LHCN-M2 (cell line): ENCODE measurements at places on chromosomes 2 and 18.

DNA sequence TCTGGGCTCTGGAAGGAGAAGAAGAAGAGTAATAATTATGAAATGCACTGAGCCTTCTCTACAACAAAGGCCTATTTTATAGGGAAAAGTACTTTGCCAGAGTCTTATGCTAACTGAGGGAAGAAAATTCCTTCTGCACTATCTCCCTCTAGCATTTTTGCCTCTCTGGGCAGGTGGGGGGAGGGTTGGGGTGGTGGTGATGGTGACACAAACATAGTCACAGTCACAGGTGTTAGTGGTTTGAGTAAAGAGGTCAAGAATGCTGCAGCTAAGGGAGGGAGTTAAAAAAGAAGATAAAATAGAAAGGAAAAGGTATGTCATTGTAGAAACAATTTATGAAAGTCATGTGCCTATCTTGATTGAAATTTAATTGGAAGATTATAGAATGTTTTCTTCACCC lies 140.8 kb upstream of the COL3A1 start:
- peak; percentile 58 for DNase-seq

DNA sequence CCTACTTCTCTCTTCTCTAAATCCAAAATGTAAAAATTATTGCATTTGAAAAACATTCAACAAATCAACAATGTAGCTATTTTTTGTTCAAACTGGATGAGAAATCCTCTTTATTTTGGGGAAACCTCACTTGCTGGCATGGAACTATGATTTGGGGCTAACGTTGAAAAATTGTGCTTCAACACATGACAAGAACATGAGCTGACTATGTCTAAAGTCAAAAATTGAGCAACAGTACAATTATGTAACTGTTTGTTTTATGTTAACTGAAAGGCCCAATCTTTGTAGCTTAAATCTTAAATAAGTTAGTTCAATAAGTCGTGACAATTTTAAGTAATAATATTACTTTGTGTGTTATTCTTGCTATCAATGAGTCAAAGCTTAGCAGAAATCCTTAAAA lies 67.3 kb downstream of the TMEFF2 start:
- DNase-seq = peak; percentile 38

DNA sequence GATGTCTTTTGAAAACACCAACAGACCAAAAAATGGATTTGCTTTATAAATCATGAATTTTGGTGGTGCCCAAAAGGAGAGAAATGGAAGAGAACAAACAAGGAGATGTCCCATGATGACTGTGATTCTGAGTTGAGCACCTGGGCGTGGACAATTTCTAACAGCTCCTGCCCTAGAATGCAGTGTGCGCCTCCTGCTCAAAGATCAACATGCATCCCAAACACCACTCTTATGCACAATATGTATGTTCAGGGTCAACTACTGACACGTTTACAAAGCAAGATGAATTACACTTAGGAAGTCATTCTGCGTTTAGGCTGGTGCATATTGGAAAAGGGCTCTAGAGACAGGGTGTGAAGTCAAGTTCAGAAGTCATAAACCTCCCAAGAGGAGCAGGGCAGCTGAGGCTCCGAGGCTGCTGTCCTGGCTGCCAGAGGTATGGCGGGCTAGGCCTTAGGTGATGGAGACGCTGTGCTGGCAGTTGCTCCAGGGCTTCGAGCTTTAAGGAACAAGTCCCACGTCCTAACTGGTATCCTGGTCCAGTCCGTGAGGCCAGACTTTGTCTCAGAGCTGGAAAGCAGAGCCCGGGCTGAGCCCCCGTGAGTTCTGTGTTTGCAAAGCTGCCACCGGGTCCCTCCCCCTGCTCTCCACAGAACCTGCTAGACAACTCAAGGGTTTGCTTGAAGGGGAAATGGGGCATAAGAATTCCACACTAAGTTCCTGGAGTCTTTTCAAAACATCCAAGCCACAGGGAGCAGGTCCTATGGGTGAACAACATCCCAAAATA lies 74.0 kb downstream of the ZNF516 start:
- no peak for DNase-seq

GRCh38 chr2:107303964-107304363 lies 418.0 kb upstream of the ST6GAL2 start:
- peak; percentile 77 for DNase-seq

GRCh38 chr2:19643117-19643518 lies 258.7 kb downstream of the TTC32 start:
- no peak for DNase-seq

DNA sequence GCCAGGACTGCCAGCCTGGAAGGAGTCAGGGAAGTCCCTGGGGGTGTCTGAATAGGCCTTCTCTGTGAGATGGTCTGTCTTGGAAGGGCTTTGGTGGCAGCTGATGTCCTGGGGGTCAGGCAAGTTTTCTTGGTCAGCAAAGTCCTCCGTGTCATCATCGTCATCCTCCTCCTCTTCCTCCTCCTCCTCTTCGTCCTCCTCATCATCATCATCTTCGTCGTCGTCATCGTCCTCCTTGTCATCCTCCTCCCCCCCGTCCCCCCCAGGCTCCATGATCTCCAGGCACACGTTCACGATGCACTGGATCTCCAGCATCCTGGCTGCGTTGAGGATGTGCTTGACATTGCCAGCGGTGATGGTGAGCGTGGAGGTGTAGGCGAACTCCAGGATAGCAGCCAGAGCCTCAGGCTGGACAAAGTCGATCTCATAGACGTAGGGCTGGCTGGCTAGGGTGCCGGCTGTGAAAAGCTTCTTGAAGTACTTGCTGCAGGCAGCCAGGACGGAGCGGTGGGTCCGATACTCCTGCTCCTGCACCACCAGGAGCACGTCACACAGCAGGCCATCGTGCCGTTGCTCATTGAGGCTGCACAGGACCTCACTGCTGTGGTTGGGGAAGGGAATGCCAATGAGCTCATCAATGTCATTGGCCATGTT lies 110.1 kb upstream of the SMAD2 start:
- DNase-seq = no peak

- DNase-seq = peak; percentile 33
Measured at GRCh38 chr18:25921677-25922421, 168.6 kb downstream of the SS18 start.
